NCI-H2107 (cell line): ENCODE measurements at places on chromosomes 6 and 20.
A peak's percentile ranks its signal among the peaks of the same experiment; 100 is the strongest.

- DNase-seq = peak; percentile 52
Measured at GRCh38 chr20:62887152-62887859, 25.7 kb upstream of the TCFL5 start.

GRCh38 chr20:58011947-58012610, 216.4 kb downstream of the ANKRD60 start:
- no peak for DNase-seq

DNA sequence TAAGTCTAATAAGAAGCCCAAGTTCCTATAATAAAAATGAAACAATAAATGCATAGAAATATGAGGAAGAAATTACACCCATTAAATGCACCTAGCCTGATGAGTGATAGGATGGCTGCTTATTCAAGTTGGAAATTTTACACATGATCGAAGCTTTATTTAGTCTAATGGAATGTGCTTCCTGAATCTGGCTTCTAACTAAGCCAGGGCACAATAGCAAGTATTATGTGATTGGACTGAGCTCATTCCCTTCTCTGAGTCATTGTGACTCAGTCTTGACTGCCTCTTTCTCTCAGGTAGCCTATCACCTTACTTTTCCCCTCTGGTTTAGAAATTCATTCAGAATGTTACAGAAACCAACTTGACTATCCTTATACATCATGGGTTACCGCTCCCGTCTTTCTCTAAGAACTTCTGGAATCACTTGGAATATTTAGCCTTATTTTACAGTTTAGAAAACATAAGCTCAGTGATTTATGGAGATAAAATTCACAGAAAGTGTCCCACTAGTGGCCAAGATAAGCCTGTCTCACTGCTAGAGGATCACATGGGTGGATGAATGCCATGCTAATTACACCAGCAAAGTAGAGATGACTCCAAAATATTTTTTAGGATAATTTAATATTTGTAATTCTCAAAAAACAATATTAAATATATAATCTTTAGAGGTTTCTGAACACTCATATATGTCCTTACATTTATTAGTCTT, 505.3 kb upstream of the JAG1 start:
- no peak for DNase-seq

DNA sequence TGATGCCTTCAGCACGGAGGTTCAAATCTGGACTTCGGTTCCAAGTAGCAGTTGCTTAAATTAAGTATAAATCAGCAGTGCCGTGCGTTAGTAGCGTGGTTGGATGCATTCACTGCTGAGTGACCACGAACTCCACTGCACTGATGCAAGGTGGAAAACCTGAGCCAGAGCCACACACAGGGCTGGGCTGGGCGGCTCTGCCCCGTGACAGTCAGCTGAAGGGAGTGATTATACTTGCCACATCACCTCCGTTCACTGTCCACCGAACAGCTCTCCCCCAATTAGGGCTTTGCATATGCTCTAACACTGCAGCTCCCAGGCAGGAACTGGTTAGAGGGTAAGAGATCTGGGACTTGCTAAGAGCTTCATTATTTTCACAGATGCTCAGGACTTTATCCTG, 22.2 kb downstream of the PPP1R3G start:
- DNase-seq = no peak

DNA sequence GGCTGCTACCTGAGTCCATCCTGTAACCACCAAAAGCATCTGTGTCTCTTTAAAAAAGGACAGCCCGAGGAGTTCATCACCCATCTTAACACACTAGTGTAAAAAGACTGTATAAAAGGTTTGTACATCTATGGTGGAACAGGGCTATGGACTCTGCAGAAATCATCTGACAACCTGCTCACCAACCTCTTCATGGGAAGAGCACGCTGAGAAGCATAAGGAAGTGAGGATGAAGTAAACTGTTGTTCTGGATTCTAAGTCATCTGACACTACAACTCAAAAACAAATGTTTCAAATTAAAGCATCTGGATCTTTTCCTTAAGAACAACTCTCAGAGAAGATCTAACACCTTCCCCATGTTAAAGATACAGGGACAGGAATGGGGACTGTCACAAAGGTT, 5.4 kb downstream of the IFNGR1 start:
- no peak for DNase-seq

DNA sequence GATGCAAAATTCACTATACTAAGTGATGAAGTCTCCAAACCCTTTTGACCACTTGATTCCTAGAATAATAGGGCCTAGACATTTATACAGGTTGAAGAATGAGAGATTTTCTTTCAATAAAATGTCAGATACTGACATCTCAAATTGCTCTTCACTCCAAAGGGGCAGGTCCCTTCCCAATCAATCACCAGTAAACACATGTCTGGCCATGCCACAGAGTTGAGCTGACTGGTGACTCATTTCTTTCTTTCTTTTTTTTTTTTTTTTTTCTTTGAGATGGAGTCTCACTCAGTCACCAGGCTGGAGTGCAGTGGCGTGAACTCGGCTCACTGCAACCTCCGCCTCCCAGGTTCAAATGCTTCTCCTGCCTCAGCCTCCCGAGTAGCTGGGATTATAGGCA, 388.6 kb upstream of the BTBD3 start:
- DNase-seq = no peak

DNA sequence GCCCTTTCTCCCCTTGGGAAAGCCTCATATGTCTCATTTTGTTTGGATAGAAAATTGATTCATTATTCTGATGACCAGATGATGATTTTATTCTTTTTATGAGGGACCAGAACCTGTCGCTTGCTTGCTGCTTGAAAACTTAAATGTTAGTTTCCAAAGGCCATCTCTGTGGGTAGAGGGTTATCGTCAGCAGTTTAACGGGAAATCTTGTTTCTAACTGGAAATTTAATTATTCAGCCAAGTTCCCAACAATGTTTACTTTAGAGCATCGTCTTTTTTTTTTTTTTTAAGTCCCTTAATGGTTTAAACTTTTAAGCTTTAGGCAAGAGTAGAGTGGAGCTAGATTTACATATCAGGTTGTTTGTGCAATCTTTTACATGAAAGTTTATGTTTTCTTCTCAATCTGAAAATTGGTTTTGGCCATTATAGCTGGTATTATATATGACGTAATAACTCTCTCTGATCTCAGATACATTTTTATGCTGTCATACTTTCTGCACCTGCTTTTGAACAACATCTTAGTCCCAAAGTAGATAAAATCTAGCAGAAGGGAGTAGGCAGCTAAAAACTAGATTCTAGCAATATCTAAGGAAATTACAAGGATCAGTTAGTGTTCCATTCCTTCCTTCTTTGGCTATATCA, 93.9 kb downstream of the FOXO3 start:
- no peak for DNase-seq

DNA sequence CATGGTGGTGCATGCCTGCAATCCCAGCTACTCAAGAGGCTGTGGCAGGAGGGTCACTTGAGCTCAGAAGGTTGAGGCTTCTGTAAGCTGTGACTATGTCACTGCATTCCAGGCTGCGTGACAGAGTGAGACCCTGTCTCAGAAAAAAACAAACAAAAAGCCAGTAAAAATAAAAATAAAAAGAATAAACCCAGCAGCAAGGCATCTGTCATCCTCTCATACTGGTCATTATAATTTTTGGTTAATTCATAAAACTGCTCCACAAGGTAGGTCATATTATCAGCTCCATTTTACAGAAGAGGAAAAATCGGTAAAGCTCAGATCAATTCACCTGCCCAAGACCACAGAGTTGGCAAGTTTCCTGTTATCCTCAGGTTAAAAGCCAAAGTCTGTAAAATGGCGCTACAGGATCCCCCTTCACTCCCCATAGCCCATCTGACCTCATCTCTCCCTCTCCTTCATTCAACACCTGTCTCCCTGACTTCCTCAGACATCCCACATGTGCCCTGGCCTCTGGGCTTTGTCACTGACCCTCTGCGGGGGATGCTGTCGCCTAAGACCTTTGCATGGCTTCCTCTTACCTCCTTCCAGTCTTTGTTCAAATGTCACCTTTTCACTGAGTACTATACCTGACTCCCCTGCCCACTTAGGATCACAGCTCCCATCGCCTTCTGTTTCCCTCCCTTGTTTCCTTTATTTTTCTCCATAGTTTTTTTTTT, 213.2 kb upstream of the ZNF217 start:
- no peak for DNase-seq

GRCh38 chr6:111843347-111844147, 29.7 kb downstream of the FYN start:
- DNase-seq = no peak

- DNase-seq = no peak
Measured at GRCh38 chr6:117270055-117270842, 4.9 kb downstream of the VGLL2 start.

DNA sequence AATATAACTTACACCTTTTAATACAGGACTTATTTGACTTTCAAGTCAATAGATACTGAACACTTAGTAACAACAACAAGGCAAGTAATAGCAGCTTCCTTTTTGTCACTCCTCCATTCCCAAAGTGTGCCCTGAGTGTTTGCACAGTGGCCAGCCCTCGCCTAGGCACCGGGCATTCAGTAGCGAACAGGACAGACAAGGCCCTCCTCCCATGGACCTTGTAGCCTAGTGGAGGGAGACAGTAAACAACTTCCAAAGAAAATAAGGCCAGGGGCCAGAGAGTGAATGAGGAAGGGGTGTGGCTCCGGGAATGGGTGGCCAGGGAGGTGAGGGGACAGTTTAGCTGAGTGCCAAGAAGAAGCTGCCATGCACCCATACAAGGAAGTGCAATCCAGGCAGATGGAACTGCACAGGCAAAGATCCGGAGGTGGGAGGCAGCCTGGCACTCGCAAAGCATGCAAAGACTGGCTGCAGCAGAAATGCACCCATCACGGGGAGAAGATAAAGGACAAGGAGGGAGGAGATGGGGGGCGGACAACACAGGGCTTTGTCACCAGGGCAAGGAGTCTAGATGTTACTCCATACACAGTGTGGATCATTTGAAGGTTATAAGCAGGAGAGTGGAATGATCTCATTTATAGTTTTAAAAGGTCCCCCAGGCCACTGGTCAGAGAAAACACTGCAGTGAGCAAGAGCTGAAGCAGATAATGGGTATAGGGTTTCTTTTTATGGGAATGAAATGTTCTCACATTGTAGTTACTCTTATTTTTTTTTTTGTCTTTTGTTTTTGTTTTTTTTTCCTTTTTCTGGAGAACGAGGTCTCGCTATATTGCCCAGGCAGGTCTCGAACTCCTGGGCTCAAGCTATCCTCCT, 32.2 kb downstream of the ATP9A start:
- no peak for DNase-seq

- no peak for DNase-seq
Measured at GRCh38 chr6:142908235-142908634, 36.7 kb downstream of the HIVEP2 start.

DNA sequence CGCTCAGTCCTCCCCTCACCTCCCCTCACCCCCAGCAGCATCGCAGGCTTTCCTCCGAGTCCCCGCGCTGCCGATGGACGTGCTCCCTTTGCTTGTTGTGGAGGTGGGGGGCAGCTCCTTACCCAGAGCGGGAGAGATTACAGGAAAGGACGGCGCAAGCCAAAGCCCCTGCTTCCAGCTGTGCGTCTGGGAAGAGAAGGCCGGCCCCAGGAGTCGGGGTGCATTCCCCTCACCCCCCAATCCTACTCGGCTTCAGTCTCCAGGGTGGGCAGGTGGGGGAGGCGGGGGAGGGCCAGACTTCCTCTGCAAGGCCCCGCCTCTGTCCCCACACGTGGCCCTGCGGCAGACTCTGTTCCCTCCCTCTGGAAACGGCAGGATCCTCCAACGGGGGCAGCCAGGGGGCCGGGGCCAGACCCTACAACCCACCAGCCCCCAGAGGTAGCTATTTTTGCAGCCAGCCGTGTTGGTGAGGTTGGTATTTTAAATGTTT, 43.6 kb downstream of the NTSR1 start:
- no peak for DNase-seq

DNA sequence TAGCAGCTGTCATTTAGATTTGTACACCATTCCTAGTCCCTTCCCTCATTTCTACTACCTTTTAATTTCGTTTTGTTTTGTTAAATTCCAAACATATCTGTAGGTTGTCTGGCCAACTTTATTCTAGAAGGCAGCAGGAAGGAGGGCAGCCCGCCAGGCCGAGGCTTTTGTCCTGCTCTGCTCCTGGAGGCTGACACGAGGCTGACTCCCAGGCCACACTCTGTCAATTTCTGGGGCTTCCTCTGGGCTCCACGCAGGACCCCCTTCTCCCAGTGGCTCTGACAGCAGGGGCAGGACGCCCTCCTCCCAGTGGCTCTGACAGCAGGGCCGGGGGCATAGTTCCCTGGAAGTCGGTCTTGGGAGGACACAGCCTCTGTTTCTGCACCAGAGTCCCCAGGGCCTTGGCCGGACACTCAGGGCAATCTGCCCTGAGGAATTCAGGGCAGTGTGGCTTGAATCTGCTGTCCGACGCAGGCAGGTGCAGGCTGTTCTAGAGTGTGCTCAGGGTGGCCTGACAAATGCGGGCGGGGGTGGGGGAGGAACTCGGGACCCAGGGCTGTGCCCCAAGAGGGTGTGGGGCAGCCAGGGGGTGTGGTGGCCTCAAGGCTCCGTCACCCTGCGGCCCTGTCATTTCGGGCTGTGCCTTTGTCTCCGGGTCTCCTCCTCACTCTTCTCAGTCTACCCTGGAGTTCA, 11.8 kb downstream of the SMOC2 start:
- DNase-seq = no peak

- no peak for DNase-seq
Measured at GRCh38 chr20:36154700-36155628, at the start of gene EPB41L1. Gene EPB41L1 (plus strand): TSS chr20:36154740. CDS start chr20:36173778, 19,038 bp downstream.

DNA sequence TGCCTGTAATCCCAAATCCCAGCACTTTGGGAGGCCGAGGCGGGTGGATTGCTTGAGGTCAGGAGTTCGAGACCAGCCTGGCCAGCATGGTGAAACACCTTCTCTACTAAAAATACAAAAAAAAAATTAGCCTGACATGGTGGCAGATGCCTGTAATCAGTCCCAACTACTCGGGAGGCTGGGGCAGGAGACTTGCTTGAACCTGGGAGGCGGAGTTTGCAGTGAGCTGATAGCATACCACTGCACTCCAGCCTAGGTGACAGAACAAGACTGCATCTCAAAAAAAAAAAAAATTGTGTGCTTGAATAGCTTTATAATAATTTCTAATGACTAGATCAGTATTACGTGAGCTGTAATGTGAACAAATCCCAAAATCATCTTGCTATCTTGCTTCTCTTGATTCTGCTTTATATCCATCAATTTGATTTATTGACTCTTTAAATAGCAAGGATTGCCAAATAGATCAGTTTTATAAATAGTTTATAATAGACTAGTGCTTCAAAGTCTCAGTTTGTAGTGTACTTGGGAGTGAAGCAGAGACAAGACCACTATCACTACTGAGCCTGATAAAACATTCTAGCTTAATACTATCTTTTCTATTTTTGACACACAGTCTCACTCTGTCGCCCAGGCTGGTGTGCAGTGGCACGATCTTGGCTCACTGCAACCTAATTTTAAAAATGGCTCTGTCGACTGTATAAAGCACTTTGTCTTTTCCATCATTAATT, 7.1 kb downstream of the AMD1 start:
- no peak for DNase-seq

DNA sequence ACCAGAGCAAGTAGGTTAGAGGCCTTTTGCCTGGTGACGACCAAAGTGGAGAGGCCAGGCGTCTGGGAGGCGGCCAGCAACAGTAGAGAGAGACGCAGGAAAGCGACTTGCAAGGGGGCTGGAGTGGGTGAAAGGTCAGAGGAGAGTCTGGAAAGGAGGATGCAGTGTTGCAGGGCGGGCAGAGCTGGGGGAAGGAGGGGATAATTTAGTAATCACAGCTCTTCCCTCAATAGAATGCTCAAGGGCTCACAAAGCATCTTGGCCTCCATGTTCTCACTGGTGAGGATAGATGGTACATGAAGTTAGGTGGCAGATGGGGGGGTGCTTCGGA, 25.2 kb downstream of the TCF15 start:
- DNase-seq = no peak

- DNase-seq = peak; percentile 5
Measured at GRCh38 chr6:25717866-25718740, 36.4 kb upstream of the SLC17A4 start.
